Placental pericyte (primary cell): ENCODE measurements at places on chromosomes 12 and 14. TPM values are rescaled to one million over a fixed set of nuclear protein-coding genes. Genes with fewer than 3 reads are reported as not detected.

PYGL gene
- total RNA-seq = 34.8 and 41.8 TPM in 2 replicates

BMAL2 gene
- 15.1 and 69.6 TPM in 2 replicates for total RNA-seq

ARG2 gene
- total RNA-seq = 8.0 and 9.2 TPM in 2 replicates

TXNDC16 gene
- 2.1 and 4.2 TPM in 2 replicates for total RNA-seq

LRRC10 gene
- total RNA-seq = not detected in 2 replicates

COL2A1 gene
- 0.14 TPM in 1 of 2 replicates, not detected in the other for total RNA-seq

KLRK1 gene
- not detected in 2 replicates for total RNA-seq

KRR1 gene
- total RNA-seq = 31.1 and 48.5 TPM in 2 replicates

ANKRD33 gene
- not detected in 2 replicates for total RNA-seq
